Gastrocnemius medialis (tissue), 4 donors: ENCODE measurements at places on chromosomes 7 and 10. TPM values are rescaled to one million over a fixed set of nuclear protein-coding genes. Genes with fewer than 3 reads are reported as not detected.

The PIK3CG gene
- 1.4 TPM for total RNA-seq

The PHYHIPL gene
- total RNA-seq, result not detected

The AKR1E2 gene
- total RNA-seq, result not detected

The TMEM225B gene
- total RNA-seq, result not detected

The WDFY4 gene
- 0.94 TPM for total RNA-seq

The NKX1-2 gene
- not detected for total RNA-seq

The ATG9B gene
- not detected for total RNA-seq

The INMT gene
- 6.5 TPM for total RNA-seq

The MACROH2A2 gene
- 0.53 TPM for total RNA-seq

The MUC12 gene
- total RNA-seq, result not detected

The ZNF277 gene
- total RNA-seq, result 12.2 TPM

The MEIG1 gene
- total RNA-seq, result not detected

The PAX2 gene
- total RNA-seq, result not detected

The TMEM178B gene
- 1.8 TPM for total RNA-seq

The MTPN gene
- 48.5 TPM for total RNA-seq

The C10orf53 gene
- total RNA-seq, result not detected

The NEUROD6 gene
- total RNA-seq, result not detected

The MSMB gene
- not detected for total RNA-seq

The DMBT1 gene
- total RNA-seq, result not detected

The SORBS1 gene
- total RNA-seq, result 224 TPM

The BAMBI gene
- total RNA-seq, result 0.31 TPM

The SPDYE9 gene
- total RNA-seq, result not detected

The UFSP1 gene
- 4.6 TPM for total RNA-seq

The HTR7 gene
- total RNA-seq, result 0.85 TPM

The SH2D4B gene
- total RNA-seq, result not detected

The IKZF1 gene
- total RNA-seq, result 1.4 TPM

The FBXL13 gene
- total RNA-seq, result not detected

The CAMK2B gene
- total RNA-seq, result 35.3 TPM

The CFAP69 gene
- total RNA-seq, result 1.6 TPM

The KIAA1549 gene
- 0.78 TPM for total RNA-seq

The CYP26A1 gene
- not detected for total RNA-seq

The H2BK1 gene
- total RNA-seq, result not detected

The ABCB4 gene
- 0.68 TPM for total RNA-seq

The BMPER gene
- 11.0 TPM for total RNA-seq

The PON1 gene
- total RNA-seq, result not detected

The AOAH gene
- total RNA-seq, result 1.4 TPM

The VPS37D gene
- 0.68 TPM for total RNA-seq

The EBLN1 gene
- not detected for total RNA-seq

The BLNK gene
- 0.29 TPM for total RNA-seq

The HOXA10 gene
- total RNA-seq, result 61.2 TPM

The ATRNL1 gene
- 1.8 TPM for total RNA-seq

The IL6 gene
- total RNA-seq, result not detected

The CPXM2 gene
- 2.0 TPM for total RNA-seq

The IGFBP3 gene
- total RNA-seq, result 81.4 TPM

The MKX gene
- not detected for total RNA-seq

The CDHR1 gene
- total RNA-seq, result not detected

The TMEM140 gene
- 179 TPM for total RNA-seq
